ENCODE measurements at places on chromosomes 7 and 10. TPM values are rescaled to one million over a fixed set of nuclear protein-coding genes. Genes with fewer than 3 reads are reported as not detected.
A peak's percentile ranks its signal among the peaks of the same experiment; 100 is the strongest.

Gene SH2D4B
- total RNA-seq = 0.09 TPM

Gene TMEM213
- 0.11 TPM for total RNA-seq

Gene CD36
- 1.4 TPM for total RNA-seq

Gene TCF7L2
- 51.1 TPM for total RNA-seq

DNA sequence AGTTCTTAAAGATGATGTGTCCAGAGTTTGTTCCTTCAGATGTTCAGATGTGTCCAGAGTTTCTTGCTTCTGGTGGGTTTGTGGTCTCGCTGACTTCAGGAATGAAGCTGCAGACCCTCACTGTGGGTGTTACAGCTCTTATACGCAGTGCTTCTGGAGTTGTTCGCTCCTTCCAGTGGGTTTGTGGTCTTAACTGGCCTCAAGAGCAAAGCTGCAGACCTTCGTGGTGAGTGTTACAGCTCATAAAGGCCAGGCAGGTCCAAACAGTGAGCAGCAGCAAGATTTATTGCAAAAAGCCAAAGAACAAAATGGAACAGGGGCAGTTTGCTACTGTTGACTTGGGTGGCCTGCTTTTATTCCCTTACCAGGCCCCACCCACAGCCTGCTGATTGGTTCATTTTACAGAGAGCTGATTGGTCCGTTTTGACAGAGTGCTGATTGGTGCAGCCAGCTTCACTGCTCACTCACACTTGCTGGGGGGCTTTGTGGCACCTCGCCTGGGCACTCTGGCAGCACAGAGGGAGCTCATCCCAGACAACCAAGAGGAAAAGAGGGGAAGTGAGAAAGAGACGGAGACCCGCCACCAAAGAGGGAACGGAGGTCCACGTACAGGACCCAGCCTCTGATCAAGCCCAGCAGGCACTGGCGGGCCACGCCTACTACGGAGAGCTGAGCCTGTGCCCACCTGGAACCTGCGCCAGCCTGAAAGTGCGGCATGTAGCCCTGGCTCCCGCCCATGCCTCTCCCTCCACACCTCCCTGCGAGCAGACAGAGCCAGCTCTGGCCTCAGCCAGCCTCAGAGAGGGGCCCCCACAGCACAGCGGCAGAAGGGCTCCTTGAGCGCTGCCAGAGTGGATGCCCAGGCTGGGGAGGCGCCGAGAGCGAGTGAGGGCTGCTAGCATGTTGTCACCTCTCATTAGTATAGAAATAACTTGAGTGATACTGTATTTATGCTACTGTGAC lies 55.8 kb upstream of the SEMA3C start:
- no peak for DNase-seq

DNA sequence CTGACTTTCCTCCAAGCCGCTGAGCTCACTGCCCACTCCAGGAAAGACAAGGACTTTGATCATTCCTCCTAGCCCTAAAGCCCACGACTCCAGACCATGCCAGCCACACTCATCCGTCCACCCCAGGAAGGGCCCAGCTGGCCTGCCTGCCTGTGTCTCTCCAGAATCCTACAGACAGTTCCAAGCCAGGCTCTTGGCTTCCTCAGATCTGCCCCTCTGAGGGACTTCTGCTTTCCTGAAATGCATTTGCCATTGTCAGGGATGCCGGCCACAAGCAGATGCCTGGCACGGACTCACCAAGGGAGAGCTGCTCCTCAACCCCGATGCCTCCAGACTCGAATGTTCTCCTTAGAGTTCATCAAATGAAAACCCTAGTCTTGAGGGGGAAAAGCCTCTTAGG lies 155.8 kb downstream of the OAT start:
- DNase-seq = no peak

DNA sequence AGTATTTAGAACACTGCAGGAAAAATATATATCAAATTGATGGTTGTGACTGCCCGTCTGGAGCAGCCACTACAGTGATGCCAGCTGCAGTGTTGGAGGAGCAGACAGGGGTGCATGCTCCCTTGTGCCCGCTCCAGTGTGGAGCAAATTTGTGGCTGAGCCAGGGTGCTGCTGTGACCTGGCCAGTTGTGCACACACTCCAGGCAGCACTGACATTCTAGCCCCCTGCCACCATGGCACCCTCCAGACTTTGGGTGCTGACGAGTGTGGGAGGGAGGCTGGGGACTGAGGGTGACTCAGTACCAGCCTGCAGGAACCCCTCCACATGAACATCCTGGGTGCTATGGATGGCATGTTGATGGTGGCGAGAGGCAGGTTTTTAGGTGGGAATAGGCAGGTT lies 160.0 kb upstream of the PCDH15 start:
- DNase-seq = no peak

DNA sequence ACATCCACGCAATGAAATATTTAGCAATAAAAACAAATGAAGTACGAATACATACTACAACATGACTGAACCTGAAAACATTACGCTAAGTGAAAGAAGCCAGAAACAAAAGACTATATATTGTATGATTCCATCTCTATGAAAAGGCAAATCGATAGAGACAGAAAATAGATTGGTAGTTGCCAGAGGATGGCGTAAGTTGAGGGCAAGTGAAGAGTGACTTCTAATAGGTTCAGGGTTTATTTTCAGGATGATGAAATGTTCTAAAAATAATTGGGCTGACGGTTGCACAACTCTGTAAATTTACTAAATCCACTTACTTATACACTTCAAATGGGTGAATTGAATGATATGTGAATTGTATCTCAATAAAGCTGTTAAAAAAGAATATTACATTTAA lies 39.5 kb upstream of the TECTB start:
- no peak for DNase-seq

Gene PRKG1
- 15.6 TPM for total RNA-seq

Gene STN1
- total RNA-seq = 13.9 TPM

DNA sequence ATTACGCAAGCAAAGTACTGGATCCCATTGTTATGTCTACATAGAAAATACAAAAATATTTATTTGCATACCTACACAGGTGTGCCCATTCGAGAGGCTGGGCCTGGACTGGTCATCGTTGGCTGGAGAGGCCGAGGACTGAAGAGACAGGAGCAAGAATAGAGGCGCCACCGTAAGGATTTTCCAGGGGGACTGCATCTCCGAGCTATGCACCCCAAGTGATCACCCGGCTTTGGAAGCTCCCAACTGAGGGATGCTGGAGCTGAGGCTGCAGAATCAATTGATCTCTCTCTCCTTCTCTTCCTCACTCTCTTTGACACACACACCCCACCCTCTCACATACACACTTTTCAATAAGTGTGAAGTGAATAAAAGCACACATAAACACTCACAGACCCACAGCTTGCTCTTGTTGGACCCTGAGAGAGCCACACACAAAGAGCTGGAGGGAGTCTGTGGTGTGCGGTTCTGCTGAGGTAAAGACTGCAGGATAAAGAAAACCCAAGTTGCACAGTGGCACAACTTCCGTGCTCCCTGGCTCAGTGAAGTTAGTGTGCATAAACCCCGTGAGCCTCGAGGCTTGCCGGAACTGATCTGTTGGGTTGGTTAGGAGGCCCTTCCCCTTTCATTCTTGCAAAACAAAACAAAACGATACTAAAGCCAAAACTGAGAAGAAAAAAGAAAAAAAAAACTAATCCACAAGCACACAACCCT lies at the start of gene AOAH:
Gene AOAH (minus strand): TSS at position 544 of the 714 bp plus-strand sequence. CDS start 346 bp downstream, at position 198.
- no peak for DNase-seq

DNA sequence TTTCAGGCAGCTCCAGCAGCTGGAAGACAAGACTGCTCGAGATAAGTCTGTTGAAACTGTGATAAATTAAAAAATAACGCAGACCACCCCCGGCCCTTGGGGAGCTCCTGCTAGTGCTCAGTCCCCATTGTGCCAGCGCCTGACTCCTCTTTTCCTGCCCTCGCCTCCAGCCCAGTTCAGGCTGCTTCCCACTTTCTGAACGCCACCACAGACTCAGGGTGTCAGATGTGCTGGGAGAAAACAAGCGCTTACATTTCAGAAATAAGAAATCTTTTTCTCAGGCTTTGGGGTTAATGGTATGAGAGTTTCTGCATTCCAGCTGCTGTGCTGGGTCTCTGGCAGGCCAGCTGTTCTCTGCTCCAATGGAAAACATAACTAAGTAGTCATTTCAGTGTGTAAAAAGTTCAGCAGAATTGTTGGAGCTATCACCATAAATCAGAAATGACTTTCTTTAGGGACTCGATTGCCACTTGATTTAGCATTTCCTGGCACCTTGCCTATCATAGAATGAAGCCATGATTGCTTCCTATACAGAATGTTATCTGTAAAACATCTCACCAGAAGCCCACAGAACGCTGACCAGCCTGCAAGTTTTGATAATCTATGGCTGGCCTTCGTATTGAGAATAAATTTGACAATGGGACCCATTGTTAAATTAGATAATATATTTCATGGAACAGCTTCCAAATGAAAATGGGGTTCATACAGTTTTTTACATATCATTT lies 257.0 kb upstream of the ZNF32 start:
- no peak for DNase-seq

GRCh38 chr10:30832749-30833627 lies 198.7 kb downstream of the ZNF438 start:
- DNase-seq = no peak

GRCh38 chr10:105981679-105982078 lies 1182.8 kb downstream of the SORCS1 start:
- DNase-seq = no peak

DNA sequence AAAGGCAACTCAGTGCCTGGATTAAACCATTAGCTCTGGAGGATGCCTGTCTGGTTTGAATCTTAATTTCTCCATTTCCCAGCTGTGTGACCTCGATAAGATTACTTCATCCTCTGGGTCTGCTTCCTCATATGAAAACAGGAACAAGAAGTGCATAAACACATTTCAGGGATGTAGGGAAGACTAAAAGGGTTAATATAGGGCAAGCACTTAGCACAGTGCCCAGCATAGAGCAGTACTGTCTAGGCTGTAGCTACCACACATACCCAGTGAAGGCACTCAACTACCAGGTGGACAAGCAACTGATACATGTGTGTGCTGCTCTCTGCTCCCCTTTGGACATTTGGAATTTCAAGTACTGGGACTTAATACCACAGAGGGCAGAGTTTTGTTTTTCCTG lies 85.4 kb downstream of the KCNMA1 start:
- no peak for DNase-seq

GRCh38 chr7:71144963-71145362 lies 13.0 kb downstream of the GALNT17 start:
- no peak for DNase-seq

GRCh38 chr10:93913706-93914105 lies 19.9 kb downstream of the SLC35G1 start:
- DNase-seq = no peak

Gene NKX2-3
- total RNA-seq = not detected

GRCh38 chr10:48363617-48364355 lies 57.3 kb downstream of the MAPK8 start:
- DNase-seq = no peak

Gene LRRD1
- total RNA-seq = not detected

DNA sequence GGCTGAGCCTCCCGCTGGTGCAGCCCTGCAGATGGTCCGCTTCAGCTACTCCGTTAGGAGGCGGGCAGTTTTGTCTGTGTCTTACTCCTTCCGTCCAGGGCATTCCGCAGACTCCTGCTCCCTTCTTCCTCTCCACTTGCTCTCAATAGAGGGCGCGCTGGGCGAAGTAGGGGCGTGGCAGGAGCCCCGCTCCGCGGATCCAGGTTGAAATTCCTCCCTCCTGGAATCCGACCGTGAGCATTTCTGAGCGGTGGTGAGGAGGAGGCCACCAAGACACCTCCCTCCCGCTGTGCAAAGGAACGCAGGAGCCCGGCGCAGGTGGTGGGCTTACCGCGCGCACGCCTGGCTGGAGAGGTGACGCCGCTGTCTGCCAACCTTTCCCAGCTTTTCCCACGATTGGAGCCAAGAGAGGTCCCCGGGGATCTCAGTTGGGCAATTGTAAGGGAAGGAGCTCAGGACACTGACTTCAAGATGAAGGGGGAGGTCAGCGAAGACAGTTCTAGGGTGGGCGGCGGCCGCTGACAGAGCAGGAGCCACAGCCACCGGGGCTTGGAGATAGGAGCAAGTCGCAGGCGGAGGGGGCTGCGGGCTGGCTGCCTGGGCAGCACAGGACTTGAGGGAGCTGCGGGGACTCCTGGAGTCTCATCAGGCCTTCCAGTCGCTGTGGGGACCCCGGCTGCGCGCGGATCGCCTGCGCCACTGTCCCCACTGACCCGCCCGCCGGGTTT lies 1011.3 kb downstream of the XPNPEP1 start:
- DNase-seq = peak; percentile 95

DNA sequence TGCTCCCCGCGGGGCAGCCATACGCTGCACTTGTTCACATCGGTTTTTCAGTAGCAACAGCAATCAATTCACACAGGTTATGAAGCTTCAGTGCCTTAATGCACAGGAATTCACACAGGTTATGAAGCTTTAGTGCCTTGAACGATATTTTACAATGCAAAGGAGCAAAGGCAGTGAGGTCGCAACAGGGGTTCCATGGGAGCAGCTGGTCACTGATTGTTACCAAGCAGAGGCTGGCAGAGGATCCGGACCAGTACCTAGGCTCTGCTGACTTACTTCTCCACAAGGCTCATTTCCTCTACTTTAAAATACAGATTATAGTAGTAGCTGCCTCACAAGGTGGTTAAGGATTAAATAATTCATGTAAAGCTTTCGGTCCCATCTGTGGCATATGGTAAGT lies 95.2 kb upstream of the ODAD2 start:
- DNase-seq = no peak

- DNase-seq = no peak
Measured at GRCh38 chr10:100847440-100847839, 65.3 kb upstream of the SLF2 start.

All from WTC11 (cell line).